ENCODE measurements at places on chromosomes 3 and 15.

- DNase-seq, result no peak
These were observed 3.6 kb upstream of the AMOTL2 start for GRCh38 chr3:134377896-134378295.

DNA sequence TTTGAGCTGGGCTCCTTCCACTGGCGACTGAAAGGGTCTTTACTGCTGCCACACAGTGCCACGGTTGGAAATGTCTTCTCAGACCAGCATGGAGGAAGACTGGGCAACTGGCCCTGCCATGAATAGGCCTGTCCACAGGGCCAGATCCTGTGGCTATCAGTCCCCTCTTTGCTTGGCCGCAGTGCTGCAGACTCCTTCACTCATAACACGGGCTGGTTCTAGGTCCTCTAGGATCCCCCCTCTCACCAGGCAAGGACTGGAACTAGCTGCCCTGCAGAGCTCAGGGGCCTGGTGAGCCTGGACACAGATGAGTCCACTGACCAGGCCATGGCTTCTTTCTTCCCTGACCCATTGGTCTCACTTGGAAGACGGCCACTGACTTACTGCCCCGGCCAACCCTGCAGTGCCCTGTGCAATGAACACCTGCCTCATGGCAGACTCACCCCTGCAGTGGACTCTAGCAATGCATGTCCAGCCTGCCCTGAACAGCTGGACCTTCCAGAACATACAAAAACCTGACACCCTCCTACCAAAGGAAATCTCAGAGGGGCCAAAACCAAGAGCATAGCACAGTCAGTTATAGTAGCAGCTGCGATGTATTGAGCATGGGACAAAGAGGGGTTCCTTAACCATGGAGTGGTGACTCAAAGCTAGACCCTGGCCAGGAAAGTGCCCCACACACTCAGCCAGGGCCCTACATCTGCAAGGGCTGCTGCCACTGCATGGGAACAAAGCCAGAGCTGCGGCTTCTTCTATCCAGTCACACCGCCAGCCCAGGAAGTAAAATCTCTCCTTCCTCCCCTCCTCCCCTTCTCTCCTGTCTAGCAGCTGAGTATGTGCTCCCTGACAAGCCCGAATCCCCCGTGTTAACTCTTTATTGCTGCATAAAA is 72.1 kb upstream of the ITGA11 start:
- DNase-seq, result no peak

DNA sequence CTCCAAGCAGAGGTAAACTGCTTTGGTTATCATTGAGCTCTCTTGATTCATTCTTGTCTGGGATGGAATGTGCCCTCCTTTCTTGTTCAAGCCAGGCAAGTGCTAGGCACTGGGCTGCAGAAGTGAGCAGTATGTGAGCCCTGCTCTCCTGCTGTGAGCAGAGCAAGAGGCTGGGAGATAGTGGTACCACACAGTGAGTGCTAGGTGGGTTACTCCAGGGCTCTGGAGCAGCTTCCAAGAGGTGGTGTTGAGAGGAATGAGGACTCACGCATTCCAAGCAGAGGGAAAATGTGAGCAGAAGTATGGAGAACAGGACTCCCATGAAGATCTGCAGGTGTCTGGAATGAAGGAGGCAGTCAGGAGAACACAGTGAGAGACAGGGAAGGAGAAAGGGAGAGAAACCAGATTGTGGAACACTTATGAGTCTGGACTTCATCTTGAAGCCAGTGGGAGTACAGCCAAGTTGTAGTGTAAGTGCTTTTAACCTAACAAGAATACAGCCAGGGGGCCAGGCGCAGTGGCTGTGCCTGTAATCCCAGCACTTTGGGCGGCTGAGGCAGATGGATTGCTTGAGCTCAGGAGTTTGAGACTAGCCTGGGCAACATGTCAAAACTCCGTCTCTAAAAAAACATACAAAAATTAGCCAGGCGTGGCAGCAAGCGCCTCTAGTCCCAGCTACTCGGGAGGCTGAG is 199.9 kb upstream of the CTDSPL start:
- DNase-seq, result no peak

GRCh38 chr3:178823591-178824246 is 247.9 kb downstream of the ZMAT3 start:
- peak; percentile 2 for DNase-seq

- peak; percentile 82 for DNase-seq
These were observed 184.9 kb downstream of the APBA2 start for GRCh38 chr15:29070471-29071231.

- DNase-seq, result no peak
These were observed 140.9 kb upstream of the TGFBR2 start for GRCh38 chr3:30465454-30465853.

- no peak for DNase-seq
These were observed 2.2 kb upstream of the CPEB1 start for GRCh38 chr15:82649226-82649999.

- no peak for DNase-seq
These were observed 215.0 kb downstream of the MECOM start for GRCh38 chr3:169448501-169448900.

GRCh38 chr3:38454884-38455638 is 1.4 kb downstream of the ACVR2B start:
- peak; percentile 43 for DNase-seq

GRCh38 chr15:69601711-69602504 is 149.3 kb downstream of the RPLP1 start:
- no peak for DNase-seq

DNA sequence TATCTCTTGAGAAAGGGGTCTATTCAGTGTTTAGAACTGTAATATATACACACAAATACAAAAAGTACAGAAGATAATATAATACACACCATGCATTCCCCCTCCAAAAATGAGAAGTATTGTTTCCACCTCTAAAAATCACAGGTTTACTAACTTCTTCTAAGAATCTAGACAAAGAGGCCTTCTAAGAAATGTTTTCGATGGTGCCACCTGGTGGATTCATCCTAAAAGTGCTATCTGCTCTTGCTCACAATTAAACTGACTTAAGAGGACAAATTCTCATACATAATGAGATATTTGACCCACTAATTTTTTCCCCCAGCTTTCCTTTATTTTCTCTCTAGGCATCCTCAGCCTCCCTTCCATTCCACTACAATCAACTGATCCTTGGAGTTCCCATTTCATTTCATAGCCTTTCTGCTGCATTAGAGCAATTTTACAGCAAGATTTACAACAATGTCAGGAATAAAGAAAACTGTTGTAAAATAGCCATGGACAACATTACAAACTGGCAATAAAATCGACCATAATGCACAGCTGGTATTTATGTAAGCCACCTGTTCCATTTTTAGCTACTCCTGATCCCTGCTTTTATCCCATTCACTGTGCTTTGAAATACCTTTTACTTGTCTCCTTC is 124.6 kb downstream of the ARRDC4 start:
- DNase-seq, result peak; percentile 50

DNA sequence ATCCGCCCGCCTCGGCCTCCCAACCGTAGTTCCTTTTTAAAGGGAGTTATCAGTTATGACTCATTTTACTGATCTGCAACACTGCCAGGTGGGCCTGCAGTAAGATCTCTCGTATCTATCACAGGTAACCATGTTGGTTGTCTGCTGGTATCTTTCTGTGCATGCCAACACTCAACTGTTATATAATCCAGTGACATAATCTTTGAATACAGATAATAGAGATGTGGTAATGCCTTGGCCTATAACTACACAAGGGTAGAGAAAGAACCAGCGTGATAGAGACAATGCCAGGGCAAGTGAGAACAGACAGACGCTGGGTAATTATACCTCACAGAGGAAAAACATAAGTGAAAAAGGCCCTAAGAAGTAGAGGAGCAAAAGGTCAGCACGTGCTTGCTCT is 11.0 kb upstream of the ARPP19 start:
- no peak for DNase-seq

DNA sequence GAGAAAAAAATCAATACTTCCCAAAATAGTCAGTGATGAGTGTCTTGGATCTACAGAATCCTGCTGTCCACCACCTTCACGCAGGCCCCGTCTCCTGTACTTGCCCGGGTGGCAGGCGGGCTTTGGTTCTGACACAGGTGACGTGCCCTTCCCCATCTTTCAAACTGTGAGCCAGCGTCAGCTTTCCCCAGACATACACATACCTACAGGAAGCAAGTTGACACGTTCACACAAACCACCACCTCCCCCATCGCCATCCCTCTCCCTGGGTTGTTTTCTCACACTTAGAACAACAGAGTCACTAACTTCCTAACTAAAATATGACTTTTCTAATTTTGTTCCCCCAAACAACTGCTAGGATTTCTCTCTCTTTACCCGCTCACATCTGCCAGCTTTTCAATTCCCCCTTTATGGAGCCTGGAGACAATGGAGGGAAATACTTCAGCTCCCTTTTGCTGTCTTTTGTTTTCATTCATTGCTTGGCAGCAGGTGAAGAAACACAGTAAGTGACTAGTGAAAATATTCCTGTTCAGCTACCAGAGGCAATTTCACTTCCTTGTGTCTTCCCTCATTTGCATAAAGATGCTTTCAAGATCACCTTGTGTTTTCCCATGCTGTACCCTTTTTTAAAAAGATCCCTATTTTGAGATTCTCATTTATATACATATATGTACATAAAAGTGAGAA is 248.3 kb downstream of the SLCO3A1 start:
- DNase-seq, result no peak

GRCh38 chr3:1942781-1943180 is 155.9 kb upstream of the CNTN4 start:
- DNase-seq, result no peak

GRCh38 chr3:19250959-19251610 is 102.8 kb downstream of the KCNH8 start:
- DNase-seq, result peak; percentile 27

DNA sequence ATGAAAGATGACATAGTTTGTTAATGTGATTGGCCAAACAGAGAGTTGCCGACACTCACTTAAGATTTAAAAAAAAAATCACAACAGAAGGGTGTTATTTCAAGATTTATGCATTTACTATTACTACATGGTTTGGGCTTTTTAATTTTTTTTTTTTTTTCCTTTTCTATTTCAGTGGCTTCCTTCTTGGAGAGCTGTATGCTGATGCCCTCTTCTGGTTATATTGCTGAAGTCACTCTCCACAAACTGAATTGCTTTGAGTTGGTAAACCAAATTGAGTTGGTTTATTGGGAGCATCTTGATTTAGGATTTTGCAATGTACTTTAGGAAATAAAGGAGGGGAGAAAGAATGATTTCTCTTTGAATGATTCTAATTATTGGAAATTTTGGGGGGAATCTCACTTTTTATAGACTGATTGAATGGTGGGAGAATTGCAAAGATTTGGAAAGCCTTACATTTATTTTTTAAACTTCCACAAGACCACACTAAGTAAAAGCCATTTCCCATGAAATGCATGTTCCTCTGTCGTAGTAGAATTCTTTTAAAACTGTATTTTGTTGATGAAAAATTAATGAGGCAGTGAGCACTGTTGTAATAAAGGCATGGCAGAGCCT is 186.6 kb upstream of the FEZF2 start:
- no peak for DNase-seq

GRCh38 chr15:49040151-49040550 is 6.1 kb downstream of the SECISBP2L start:
- DNase-seq, result peak; percentile 69

DNA sequence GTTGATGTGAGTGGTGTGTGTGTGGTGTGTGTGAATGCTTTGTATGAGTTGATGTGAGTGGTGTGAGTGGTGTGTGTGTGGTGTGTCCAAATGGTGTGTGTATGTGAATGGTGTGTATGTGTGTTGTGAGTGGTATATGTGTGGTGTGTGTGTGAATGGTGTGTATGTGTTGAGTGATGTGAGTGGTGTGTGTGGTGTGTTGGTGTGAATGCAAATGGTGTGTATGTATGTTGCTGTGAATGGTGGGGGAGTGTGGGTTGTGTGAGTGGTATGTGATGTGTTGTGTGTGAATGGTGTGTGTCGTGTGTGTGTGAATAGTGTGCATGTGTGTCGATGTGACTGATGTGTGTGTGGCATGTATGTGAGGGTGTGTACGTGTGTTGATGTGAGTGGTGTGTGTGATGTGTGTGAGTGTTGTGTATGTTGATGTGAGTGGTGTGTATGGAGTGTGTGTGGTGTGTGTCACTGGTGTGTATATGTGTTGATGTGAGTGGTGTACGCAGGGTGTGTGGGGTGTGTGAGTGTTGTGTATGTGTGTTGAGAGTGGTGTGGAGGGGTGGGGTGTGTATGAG is 40.6 kb downstream of the ARNT2 start:
- no peak for DNase-seq

DNA sequence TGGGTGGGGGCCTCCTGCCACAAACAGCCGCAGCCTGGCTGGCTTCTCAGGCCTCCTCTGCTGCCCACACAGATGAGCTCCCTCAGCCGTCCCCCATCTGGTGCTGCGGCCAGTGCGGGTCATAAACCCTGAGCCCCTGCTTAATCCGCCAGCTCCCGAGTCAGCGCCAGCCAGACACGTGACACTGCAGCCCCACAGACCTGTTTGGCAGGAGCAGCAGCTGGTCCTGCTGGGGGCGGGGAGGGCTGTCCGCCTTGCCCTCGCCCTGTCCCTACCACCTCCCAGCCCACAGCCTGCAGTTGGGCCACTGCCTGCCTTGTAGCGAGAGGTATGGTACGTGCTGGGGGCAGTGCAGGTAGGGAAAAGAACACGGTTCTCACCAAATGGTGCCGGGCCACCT is 86.2 kb downstream of the IQSEC1 start:
- no peak for DNase-seq

DNA sequence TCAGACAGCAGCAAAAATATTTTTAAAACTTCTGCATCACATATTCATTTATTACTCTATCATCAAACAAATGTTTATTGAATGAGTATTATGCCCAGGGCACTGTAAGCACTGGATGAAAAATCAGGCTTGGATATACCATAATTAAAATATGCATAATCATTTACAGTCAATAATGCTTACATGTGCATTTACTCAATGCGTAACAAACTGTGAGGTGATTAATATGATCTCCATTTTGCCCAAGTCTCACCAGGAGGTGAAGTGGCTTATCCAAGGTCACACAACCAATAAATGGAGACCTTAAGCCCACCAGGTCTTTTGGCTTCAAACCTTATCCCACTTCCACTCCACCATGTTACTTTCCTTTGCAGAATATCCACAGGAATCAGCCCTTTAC is 117.3 kb upstream of the SLC24A5 start:
- no peak for DNase-seq

DNA sequence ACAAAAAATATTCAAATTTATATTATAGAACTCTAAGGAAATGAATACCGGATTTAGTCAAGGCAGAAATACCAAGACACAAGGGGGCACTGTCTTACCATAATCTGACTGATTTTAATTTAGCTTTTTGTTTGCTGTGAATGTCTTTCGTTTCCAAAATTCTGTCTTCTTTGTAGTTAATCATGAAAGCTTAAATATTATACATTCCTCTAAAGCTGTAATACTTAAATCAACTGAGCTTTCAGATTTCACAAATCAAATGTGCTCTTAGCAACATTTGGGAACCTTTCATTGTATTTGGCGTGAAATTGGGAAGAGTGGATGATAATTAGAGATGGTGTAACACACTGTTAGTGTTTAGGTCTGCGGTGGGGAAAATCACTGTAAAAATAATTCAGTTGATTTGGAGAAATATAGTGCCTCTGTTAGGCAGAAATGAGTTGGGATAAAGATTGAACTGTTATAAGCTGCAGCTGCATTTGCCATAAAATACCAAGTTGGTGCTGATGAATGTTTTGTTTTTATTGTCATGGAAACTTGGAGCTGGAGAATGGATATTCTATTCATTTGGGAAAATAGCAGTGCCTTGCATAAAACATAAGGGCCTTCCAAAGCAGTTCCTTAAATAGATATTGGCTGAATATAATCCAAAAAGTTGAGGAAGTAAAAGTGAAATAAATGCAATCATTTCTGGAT is 228.2 kb downstream of the TCF12 start:
- DNase-seq, result peak; percentile 79

GRCh38 chr15:84749111-84749991 is 959 bp downstream of the ZNF592 start:
- DNase-seq, result no peak

- no peak for DNase-seq
These were observed 169.5 kb upstream of the COL8A1 start for GRCh38 chr3:99468918-99469317.

GRCh38 chr3:16825617-16826204 is 59.0 kb upstream of the PLCL2 start:
- no peak for DNase-seq
